Fibroblast of lung (primary cell): ENCODE measurements at places on chromosomes 2 and 18. TPM values are rescaled to one million over a fixed set of nuclear protein-coding genes. Genes with fewer than 3 reads are reported as not detected.

KIF5C gene
- 0.17 and 0.51 TPM in 2 replicates for total RNA-seq

OR6B2 gene
- total RNA-seq: not detected in 2 replicates

EIF2AK3 gene
- total RNA-seq: 19.8 and 20.3 TPM in 2 replicates

RGPD3 gene
- total RNA-seq: 0.17 and 0.26 TPM in 2 replicates

PLEKHA3 gene
- total RNA-seq: 5.9 and 6.2 TPM in 2 replicates

PTH2R gene
- total RNA-seq: under 0.01 TPM in 1 of 2 replicates, not detected in the other

PLCL1 gene
- 0.83 and 1.3 TPM in 2 replicates for total RNA-seq

MYO7B gene
- under 0.01 TPM in 1 of 2 replicates, not detected in the other for total RNA-seq

EFR3B gene
- 0.50 and 0.51 TPM in 2 replicates for total RNA-seq

PTPRN gene
- total RNA-seq: 3.5 and 10.8 TPM in 2 replicates

LRRC30 gene
- not detected in 2 replicates for total RNA-seq

CCDC148 gene
- total RNA-seq: 1.0 and 1.2 TPM in 2 replicates

PDE11A gene
- total RNA-seq: 0.33 TPM in 1 of 2 replicates, not detected in the other

RUFY4 gene
- not detected in 2 replicates for total RNA-seq

LHCGR gene
- not detected in 2 replicates for total RNA-seq

ZAP70 gene
- total RNA-seq: not detected in 2 replicates

ARHGEF33 gene
- 0.50 and 1.0 TPM in 2 replicates for total RNA-seq

ABCG5 gene
- not detected in 2 replicates for total RNA-seq

ELOA2 gene
- total RNA-seq: not detected in 2 replicates

SLC39A6 gene
- 107 and 164 TPM in 2 replicates for total RNA-seq

DSEL gene
- 51.1 and 157 TPM in 2 replicates for total RNA-seq

INPP4A gene
- 19.0 and 26.1 TPM in 2 replicates for total RNA-seq

MYL1 gene
- total RNA-seq: not detected in 2 replicates

ATAD2B gene
- total RNA-seq: 9.0 and 11.4 TPM in 2 replicates

CIDEA gene
- 0.26 and 1.7 TPM in 2 replicates for total RNA-seq

TM4SF20 gene
- not detected in 2 replicates for total RNA-seq

KLF7 gene
- 11.3 and 12.9 TPM in 2 replicates for total RNA-seq

POU3F3 gene
- not detected in 2 replicates for total RNA-seq

DNAJC5G gene
- not detected in 2 replicates for total RNA-seq

MYO5B gene
- under 0.01 TPM in 2 replicates for total RNA-seq

PCARE gene
- total RNA-seq: under 0.01 TPM in 1 of 2 replicates, not detected in the other

CXCR1 gene
- not detected in 2 replicates for total RNA-seq

SKOR2 gene
- total RNA-seq: not detected in 2 replicates

OTOF gene
- not detected in 2 replicates for total RNA-seq

SPC25 gene
- 0.99 TPM in 1 of 2 replicates, not detected in the other for total RNA-seq

QPCT gene
- total RNA-seq: 3.9 and 8.4 TPM in 2 replicates

RAPGEF4 gene
- 1.3 and 3.0 TPM in 2 replicates for total RNA-seq

AQP12B gene
- total RNA-seq: not detected in 2 replicates

CEP192 gene
- total RNA-seq: 32.7 and 32.9 TPM in 2 replicates

IL1RL1 gene
- total RNA-seq: 0.50 and 4.6 TPM in 2 replicates

CYRIA gene
- total RNA-seq: 7.4 and 10.2 TPM in 2 replicates

TMEM17 gene
- total RNA-seq: 1.3 and 2.5 TPM in 2 replicates

DSG2 gene
- total RNA-seq: 0.33 and 1.0 TPM in 2 replicates

SGO2 gene
- total RNA-seq: 2.8 and 5.4 TPM in 2 replicates

CHST10 gene
- total RNA-seq: 5.0 and 7.4 TPM in 2 replicates

RGPD4 gene
- under 0.01 TPM in 1 of 2 replicates, not detected in the other for total RNA-seq

CDH20 gene
- 0.26 TPM in 1 of 2 replicates, not detected in the other for total RNA-seq

CUL3 gene
- total RNA-seq: 63.4 and 69.7 TPM in 2 replicates

ALPG gene
- not detected in 2 replicates for total RNA-seq

APCDD1 gene
- 4.9 and 17.3 TPM in 2 replicates for total RNA-seq

STAMBP gene
- total RNA-seq: 23.3 and 23.6 TPM in 2 replicates

SAG gene
- not detected in 2 replicates for total RNA-seq

MDH1B gene
- total RNA-seq: 0.99 and 1.8 TPM in 2 replicates

HOXD10 gene
- not detected in 2 replicates for total RNA-seq

TLX2 gene
- under 0.01 TPM in 1 of 2 replicates, not detected in the other for total RNA-seq

NOL4 gene
- not detected in 2 replicates for total RNA-seq

C2orf78 gene
- not detected in 2 replicates for total RNA-seq

MOB4 gene
- total RNA-seq: 25.9 and 26.6 TPM in 2 replicates
